Activated naive CD4-positive, alpha-beta T cell treated with anti-CD3 and anti-CD28 coated beads, Interleukin-2, amount 50 U/mL, for 16 hours (primary cell): ENCODE measurements at places on chromosomes 3 and 15.
A peak's percentile ranks its signal among the peaks of the same experiment; 100 is the strongest.

DNA sequence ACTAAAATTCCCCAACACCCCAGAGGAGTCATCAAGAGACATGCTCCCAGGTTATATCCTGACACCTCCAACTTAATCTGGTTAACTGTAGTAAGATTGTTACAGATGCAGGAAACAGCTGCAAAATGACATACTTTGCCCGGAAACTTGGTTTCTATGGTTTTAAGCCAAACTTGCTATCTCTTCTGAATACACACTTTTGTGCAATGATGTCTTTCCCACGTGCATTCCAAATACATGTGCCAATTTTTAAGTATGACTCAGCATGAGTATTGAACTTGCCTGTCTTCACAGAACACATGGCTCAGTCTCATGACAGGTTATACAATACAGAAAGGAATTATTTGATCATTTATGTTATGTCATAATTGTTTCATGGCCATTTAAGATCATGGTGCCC is 207.0 kb upstream of the DCBLD2 start:
- DNase-seq = no peak

GRCh38 chr15:71598741-71599140 is 211.6 kb upstream of the NR2E3 start:
- no peak for DNase-seq

DNA sequence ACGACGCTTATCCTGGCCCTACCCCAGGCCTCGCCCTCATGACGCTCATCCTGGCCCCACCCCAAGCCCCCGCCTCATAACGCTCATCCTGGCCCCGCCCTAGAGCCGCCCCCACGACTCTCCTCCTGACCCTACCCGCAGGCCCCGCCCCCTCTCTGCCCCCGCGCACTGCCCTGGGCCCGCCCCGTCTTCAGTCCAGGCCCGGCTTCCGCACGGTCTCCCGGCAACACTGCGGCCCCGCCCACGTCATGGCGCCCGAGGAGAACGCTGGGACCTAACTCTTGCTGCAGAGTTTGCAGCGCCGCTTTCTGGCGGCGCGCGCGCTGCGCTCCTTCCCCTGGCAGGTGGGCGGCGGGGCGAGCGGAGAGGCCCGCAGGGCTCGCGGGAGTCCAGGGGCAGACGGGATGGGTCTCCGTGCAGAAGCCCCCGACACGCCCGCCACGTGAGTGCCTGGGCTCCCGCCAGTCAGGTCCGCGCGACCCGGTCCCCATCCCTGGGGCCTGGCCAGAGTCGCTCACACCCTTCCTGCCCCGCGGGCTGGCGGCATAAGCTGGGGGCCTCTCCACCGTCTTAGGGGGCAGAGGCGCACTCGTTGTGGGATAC is 52.5 kb upstream of the ROPN1B start:
- DNase-seq = peak; percentile 95

DNA sequence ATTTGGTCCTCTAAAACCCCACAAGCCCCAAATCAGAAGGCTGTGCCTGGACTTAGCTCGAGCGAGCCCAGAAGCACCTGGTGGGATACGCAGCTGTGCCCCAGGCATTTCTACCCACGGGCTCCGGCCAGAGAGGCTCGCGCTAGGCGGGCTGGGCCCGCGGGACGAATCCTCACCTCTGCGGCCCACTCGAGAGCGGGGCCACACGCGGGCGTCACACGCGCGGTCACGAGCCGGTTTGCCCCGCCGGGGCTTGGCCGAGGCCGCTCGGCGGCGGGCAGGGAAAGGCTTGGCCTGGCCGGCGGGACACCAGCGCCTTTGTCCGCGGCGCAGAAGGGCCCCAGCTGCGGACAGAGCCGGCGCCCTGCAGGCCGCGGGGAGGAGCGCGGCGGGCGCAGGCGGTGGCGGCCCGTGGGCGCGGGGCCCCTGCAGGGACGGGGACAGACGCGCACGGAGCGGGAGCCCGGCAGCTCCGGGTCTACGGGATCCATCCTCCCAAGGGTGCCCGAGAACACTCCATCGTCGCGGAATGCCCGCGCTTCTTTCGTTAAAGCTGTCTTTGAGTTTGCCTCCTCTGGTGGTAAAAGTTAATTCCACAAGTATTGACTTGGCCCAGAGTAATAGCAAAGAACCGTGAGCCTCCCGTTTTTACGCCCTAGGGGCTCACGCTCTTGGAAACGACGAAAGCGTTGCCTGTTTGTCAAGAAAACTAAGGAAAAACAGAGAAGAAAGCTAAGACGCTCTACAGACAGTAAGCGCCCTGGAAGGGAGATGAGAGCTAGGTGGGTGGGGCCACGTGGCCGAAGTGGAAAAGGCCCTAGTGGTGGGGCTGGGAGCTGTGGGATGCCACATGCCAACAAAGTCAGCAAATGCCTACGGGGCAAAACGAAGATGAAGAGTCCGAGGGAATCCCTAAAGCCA is 26.4 kb downstream of the TYRO3 start:
- peak; percentile 54 for DNase-seq

GRCh38 chr3:184042617-184043016 is 10.2 kb upstream of the HTR3C start:
- no peak for DNase-seq

- no peak for DNase-seq
Observed at GRCh38 chr3:64732576-64732975, 44.8 kb upstream of the ADAMTS9 start.

- no peak for DNase-seq
Observed at GRCh38 chr15:39627451-39628143, 46.7 kb downstream of the THBS1 start.

DNA sequence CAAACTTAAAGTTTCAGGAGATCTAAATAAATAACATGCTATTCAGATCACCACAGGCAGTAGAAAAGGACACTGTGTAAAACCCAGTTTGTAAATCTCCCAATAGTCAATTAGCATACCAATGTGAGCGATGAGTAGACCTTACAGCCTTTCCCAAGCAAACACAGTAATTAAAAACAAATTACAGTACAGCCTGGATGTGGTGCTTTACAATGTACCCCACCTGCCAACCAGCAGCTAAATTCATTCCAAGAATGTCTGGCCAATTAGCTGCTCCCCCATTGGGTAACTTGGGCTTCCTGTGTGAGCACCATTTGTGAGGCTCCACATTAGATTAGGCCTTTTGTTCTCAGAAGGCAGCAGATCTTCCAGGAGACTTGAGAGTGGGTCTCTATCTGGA is 635.0 kb downstream of the TBL1XR1 start:
- DNase-seq = no peak

- DNase-seq = no peak
Observed at GRCh38 chr3:72382460-72382859, 465.8 kb downstream of the SHQ1 start.

DNA sequence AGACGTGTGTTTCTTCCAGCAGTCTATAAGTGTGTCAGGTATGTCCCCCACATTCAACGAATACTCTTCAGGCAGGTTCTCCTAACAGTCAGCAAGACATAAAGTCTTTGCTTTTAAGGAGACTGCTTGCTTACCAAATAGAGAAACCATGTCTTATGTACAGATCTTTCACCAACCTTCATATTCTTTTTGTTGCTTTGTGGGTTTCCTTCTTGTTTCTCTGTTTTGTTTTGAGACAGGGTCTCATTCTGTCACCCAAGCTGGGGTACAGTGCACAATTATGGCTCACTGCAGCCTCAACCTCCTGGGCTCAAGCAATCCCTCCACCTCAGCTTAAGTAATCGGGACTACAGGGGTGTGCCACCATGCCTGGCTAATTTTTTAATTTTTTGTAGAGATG is 14.3 kb downstream of the DYNC1LI1 start:
- DNase-seq = no peak

GRCh38 chr15:89975482-89976245 is 25.5 kb upstream of the ZNF710 start:
- no peak for DNase-seq

GRCh38 chr15:65730549-65731172 is 61.4 kb downstream of the DENND4A start:
- no peak for DNase-seq

GRCh38 chr3:139357899-139358298 is 14.1 kb downstream of the MRPS22 start:
- DNase-seq = no peak

DNA sequence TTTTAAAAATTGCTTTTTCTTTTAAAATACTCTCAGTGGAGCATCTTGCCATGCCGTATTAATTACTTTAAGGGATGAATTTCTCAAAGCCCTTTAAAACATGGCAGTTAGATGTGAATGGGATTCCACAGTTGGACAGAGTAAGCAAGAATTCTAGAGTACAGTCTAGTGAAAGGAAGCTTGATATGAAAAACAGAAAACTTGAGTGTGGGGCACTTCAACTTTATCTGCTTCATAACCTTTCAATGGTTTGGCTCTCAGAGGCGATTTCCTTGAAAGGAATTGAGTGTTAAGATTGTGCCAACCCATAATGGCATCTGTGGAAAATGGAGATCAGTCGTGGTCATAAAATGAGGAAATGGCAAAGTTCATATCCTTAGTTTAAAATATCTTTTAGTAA is 127.7 kb upstream of the SAMMSON start:
- DNase-seq = no peak

- DNase-seq = no peak
Observed at GRCh38 chr3:159843840-159844730, 144.6 kb upstream of the IL12A start.

- no peak for DNase-seq
Observed at GRCh38 chr3:175957427-175957826, 1098.3 kb downstream of the NAALADL2 start.

DNA sequence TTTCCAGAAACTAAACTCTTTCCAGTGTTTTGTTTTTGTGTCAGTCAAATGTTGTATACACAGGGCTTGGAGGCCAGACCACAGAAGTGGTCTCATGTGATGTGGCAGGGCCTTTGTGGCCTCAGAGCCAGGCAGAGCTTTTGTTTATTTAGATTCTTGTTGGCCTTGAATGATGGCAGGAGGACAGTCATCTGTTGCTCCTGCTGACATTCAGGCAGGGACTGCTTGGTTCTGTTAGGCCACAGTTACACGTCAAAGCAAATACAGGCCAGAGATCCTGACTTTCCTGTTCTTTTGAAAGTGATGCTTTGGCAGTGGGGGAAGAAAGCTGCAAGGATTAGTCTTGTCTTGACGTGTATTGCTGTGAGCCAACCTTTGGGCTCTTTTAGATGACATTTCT is 325.1 kb downstream of the CACNA2D3 start:
- DNase-seq = no peak

DNA sequence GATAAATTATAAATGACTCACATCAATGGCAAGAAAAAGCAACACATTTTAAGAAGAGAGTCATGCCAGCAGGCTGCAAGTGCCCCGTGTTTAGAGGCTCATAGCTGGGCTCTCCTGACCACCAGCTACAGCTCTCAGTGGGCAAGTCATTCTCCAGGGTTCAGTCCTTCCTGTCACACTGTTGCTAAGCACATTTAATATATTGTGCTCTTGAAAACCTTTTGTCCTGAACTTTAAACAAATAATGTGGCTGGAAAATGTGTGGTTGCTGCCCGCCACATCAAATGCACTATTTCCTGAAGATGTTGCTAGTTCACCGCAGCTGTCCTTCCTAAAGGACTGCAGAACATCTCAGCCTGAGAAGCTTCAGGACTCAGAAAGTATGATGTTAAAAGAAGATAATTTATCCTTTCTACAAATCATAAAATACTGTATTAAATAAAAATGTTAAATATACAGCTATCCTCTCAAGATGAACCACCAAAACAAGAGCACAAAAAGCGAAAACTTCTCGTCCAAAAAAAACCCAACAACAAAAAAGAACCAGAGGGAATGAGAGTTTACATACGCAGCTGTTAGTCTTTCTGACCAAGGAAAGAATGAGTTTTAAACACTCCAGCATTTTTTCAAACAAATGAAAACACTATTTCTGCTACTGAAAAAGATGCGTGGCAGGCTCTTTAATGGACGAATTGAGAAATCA is 951 bp downstream of the TARS3 start:
- DNase-seq = no peak

- no peak for DNase-seq
Observed at GRCh38 chr15:62047282-62047827, 12.9 kb downstream of the VPS13C start.

DNA sequence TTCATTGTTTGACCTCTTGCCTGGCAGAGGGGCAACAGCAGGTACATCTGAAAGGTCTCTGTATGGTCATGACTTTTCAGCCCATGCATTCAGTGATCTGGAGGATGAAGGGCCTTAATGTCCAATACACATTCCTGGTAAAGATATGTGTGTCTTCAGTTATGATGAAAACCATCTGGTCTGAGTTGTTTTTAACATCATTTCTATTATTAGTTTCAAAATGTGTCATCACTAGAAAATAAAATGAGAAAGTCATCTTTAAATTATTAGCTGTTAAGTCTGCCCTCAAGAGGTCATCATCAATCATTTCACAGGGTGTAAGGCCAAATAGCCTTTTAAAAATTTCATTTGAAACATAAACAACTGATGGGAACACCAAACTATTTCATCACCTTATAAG is 92.1 kb upstream of the PLSCR4 start:
- no peak for DNase-seq

GRCh38 chr3:159947220-159947619 is 41.4 kb upstream of the IL12A start:
- DNase-seq = no peak

- no peak for DNase-seq
Observed at GRCh38 chr3:166900866-166901577, 479.1 kb downstream of the ZBBX start.

DNA sequence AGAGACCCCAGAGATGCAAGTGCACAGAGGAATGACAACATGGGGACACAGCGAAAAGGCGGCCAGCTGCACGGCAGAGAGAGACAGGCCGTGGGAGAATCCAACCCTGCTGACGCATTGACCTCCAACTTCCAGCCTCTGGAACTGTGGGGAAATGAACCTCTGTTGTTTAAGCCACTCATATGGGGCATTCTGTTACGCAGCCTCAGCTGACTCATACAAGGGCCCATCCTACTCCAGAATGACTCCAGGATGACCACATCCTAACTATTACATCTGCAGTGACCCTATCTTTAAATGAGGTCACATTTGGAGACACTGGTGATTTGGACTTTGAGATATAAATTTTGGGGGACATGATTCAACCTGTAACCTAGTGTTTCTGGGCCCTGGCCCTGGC is 44.0 kb downstream of the KLF15 start:
- no peak for DNase-seq

GRCh38 chr3:146577662-146578061 is 27.5 kb downstream of the PLSCR5 start:
- DNase-seq = no peak

GRCh38 chr3:177213801-177214535 is 16.7 kb upstream of the TBL1XR1 start:
- DNase-seq = no peak

- no peak for DNase-seq
Observed at GRCh38 chr3:139935866-139936817, 1.2 kb downstream of the CLSTN2 start.
